ENCODE measurements at places on chromosomes 5 and 9.

DNA sequence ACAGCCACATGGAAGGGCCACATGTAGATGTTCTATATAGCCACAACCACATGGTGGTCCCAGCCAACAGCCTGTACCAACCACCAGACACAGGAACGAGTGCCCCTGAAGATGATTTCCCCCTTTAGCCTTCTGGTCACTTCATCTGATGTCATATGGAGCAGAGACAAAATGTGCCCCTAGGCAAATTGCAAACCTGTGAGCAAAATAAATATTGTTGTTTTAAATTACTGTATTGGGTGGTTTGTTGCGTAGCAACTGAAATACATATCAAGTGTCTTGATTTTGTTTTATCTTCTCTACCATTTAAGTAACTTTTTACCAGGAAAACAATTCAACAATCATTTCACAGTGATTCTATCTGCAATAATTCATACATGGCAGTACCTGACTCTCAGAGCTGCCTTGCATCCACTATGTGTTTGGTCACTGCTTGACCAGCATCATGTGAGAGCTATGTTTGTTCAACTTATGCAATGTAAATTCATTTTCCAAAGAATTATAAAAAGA lies 142.5 kb upstream of the VLDLR start:
- DNase-seq, result no peak

- DNase-seq, result no peak
These were observed 54.5 kb upstream of the IL17B start for GRCh38 chr5:149433524-149434131.

GRCh38 chr5:7016999-7017747 lies 303.9 kb downstream of the TENT4A start:
- DNase-seq, result no peak

DNA sequence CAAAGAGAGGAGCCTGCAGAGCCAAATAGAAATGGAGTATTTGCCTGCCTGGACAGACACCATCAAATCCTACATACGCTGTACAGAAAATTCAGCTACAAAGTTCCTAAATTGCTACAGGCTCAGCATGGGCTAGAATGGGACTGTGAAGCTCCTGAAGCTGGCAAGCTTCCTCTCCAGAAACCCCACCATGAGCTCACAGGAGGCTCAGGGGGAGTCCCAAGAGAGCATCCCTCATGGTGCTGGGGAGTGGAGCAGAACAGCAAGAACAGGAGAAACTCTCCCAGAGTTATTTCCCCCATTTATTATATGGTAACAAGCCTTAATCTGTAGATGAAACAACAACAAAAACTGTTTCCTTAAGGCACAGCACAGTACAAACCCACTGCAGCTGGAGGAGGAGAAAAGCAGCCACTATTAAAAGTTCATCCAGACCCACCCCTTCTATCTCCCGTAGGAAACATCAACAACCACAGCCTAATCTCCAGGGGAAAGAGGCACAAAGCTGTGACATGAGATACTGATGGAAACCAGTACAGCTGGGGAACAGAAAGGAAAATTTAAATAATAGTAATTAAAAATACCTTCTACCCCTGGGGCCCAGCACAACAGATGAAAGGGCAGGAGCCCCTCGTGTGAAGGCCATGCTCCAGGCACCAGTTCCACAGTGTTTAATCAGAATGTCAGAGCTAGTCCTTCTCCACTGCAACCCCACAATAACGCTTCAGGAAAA lies 548.5 kb downstream of the MTRR start:
- DNase-seq, result no peak
